ENCODE measurements at places on chromosomes 4 and X.

DNA sequence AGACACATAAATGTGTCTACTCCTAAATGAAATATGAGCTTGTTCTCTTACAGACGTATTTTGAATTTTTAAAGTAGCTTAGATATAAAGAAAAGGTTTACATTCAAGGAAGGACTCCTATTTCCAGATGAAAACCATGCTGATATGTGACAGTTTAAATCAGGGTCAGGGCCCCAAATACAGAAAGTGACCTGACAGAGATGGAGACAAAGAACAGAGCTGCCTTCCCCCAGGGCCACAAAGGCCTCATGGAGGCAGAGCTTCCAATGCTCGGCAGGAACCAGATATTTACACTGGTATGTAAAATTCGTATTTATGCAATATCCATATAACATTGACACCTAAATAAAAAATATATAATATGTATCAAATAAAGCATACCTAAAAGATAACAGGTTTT lies 124.0 kb downstream of the PRDM5 start:
- DNase-seq, result no peak

DNA sequence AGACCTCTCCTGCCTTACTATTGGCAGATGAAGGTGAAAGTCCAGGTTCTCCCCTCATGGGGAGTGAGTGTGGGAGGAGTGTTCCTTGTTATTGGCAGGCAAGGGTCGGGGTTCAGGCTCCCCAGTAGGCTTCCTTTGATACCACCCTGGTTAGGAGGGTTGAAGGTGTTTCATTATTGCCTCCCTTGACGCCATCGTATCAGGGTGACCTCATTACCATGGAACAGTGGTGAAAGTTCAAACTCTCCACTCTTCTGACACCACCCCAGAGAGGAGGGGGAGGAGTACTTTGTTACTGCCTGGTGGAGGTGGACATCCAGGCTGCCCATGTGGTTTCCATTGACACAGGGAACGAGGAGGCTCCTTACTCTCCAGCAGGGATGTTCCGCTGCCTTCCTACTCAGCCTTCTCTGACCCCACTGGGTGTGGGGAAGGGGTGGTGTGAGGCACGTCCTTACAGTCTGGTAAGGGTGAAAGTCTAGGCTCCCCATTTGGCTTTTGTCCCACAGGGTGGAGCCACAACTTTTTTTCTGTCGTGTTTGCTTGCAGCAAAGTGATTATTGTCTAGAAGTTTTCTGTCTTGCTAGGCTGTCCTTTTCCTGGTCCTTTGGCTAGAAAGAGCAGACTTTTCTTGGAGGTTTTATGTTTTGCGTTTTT lies 37.2 kb upstream of the USP9X start:
- DNase-seq, result no peak

- DNase-seq, result no peak
Measured at GRCh38 chrX:114985967-114986592, 31.3 kb downstream of the IL13RA2 start.

- DNase-seq, result no peak
Measured at GRCh38 chr4:1819284-1819683, 26.2 kb downstream of the FGFR3 start.

DNA sequence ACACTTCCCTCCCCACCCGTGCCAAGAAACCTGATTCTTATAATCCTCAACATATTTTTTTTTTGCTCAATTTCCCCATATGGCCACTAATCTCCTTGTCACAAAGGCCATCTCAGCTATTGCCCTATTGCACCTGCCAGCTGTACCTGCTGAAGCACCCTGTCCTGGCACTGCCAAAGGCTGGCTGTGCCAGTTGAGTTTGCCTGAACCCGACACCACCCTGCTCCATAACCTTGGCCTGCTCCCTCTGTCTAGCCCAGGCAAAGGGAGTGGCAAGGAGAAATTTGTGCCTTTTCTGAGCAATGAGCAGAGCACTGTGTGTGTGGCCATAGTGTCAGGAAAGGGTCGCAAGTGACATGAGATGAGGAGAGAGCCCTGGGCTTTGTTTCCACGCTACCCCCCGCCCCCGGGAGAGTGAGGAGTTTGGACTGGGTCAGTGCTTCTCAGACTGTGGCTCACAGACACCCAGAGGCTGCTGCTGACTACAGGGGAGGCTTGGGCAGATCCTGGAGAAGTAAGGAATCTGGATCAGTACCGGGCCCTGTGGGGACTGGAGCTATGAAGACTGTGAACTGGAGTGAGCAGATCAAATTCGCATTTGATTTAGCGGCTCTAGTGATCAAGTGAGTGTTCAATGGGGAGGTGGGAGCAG lies 42.2 kb upstream of the HMGB3 start:
- DNase-seq, result no peak

GRCh38 chrX:31297881-31298280 lies 226.0 kb upstream of the FTHL17 start:
- DNase-seq, result no peak

- DNase-seq, result no peak
Measured at GRCh38 chr4:153337686-153338085, 6.8 kb upstream of the MND1 start.

DNA sequence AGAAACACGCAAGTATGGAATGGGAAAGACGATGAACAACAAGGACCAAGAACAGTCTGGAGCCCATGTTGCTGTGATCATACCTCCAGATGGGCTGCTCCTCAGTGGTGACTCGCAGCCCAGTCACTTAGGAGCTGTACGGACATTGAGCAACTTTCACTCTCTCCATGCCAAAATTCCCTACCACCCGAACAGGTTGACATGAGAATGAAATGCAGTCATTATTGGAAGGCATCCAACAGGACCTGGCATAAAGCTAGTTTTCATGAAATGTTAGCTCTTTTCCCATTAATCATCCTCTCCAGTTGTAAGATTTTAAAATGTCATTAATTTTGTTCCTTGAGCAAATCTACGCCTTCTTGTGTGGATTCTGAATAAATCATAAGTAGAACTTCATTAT lies 82.7 kb upstream of the GPM6B start:
- no peak for DNase-seq

DNA sequence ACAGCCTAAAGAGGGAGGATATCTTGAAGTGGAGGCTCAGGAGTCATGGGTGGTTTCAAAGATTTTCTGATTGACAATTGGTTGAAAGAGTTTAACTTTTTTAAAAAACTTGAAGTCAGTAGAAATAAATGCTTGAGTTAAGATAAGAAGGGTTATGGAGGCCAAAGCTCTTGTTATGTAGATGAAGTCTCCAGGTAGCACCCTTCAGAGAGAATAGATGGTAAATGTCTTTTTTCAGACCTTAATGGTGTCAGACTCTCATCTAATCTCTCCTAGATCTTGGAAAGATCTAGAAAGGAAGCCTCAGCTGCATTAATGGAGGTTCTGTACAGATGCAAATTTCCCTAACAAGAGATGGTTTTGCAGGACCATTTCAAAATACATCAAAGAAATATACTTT lies 6.8 kb upstream of the CHIC1 start:
- DNase-seq, result no peak

- DNase-seq, result no peak
Measured at GRCh38 chr4:1415681-1415981, 9.4 kb upstream of the NKX1-1 start.

- no peak for DNase-seq
Measured at GRCh38 chr4:121064482-121064881, 7.9 kb downstream of the NDNF start.

DNA sequence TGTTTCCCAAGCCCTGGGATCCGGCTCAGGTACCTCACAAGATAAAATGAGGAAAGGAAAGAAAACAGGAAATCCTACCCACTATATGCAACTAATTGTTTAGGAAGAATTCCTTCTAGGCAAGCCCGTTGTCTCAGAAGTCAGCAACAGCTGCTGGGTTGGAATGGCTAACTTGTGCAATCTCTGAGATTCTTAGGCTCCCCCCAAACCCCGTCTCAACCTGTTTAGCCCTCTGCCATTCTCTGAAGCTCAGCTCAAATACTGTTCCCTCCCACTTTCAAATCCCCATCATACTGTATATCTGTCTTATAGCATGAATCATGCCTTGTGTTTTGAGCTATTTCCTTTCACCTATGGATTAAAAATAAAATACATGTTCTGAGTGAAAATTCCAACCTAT lies 28.9 kb downstream of the STARD8 start:
- DNase-seq, result no peak

GRCh38 chrX:48761674-48762471 lies at the start of gene GLOD5:
GLOD5 (plus strand) TSS chrX:48761747; CDS start chrX:48761791, 44 bp downstream.
- DNase-seq, result no peak

DNA sequence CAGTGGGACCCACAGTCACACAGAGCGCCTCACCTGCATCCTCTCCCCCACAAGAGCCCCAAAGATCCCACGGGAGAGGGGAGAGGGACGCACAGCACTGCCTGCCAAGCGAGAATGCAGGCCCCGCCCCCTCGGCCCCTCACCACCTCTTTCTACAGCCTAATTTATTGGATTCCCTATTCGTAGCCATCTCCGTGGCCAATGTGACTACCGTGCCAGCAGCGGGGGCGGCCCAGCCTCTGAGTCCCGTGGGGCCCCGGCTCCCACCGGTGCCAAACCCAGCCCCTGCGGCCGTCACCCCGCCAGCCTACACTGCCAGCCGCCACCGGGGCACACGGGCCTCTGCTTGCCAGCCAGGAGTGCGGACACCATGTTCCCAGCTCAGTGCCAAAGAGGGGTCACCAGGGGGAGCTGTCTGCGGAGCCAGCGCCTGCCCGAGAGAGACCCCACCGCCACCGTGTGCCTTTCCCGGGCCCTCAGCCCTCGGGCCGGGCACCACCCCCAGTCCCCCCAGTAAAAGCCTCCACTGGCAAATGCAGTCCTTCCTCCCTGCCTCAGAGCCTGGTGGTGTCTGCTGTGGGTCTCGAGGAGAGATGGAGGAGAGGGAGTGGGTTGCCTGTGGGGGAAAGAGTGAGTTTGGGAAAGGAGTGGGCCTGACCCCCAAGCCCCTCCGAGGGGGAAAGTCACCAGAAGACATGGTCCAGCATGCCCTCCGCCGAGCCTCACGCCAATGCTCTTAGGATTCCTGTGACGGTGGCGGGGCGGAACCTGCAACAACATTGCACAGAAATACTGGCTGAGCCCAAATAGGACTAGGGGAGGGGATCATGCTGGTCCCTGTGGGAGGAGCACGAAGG lies 19.6 kb upstream of the PLXNB3 start:
- no peak for DNase-seq

GRCh38 chr4:62490635-62491034 lies 1290.5 kb downstream of the ADGRL3 start:
- no peak for DNase-seq

GRCh38 chr4:85823295-85823694 lies 348.3 kb downstream of the ARHGAP24 start:
- DNase-seq, result no peak

DNA sequence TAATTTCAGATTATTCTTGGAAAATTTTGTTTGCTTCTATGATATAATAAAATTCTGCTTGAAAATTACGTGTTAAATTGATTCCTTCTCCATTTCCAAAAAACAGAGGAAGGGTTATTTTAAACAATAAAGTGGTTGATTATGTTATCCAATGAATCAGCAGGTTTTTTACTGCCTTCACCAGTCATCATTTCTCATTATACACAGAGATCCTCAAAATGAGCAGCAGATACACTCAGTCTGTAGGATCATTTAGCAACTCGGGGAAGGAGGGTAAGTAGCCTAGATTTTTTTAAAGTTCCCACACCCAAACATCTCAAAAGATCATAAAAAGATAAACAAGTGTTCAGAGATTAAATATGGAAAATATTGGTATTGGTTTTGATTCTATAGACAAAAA lies 6.8 kb upstream of the TMEM144 start:
- no peak for DNase-seq

- DNase-seq, result no peak
Measured at GRCh38 chr4:175215657-175216056, 297.5 kb downstream of the ADAM29 start.

- no peak for DNase-seq
Measured at GRCh38 chr4:11467931-11468330, 39.2 kb upstream of the HS3ST1 start.

GRCh38 chr4:186765138-186765537 lies 41.5 kb upstream of the FAT1 start:
- no peak for DNase-seq

GRCh38 chr4:40325406-40326019 lies 9.6 kb upstream of the CHRNA9 start:
- no peak for DNase-seq

DNA sequence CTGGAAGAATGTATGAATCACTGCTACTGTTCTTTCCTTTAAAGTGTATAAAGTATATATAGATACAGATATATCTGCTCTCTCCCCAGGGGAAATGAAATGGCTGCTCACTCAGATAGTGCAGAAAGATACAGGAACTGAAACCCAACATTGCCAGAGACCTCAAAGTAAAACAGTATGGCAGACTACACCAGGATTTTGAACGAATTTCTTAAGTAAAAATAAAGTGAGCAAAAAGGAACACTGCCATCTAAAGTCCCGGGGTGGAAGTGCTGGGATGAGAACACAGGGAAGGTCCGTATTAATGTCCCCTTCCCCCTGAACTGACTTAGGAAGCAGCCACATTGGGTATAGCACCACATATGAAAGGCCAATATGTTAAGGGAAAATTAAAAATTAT lies 93.4 kb downstream of the TMA16 start:
- DNase-seq, result no peak

DNA sequence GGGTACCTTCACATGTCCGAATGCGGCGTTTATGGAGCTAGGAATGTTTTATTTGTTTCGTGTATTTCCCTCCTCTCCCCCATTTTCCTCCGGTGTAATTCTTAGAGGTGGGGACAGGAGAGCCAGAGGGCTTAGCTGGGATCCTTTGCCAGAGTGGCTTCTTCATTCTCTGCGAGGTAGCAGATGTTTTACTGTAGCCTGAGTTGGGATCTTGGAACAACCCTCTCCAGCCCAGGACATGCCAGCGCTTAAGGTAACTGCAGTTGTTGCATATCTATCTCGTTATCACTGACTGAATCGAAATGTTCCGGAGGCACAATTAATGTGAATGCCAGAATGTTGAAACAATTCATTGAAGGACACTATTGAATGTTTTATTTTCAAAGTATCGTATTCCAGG lies 59.0 kb upstream of the DYNLT3 start:
- DNase-seq, result no peak

DNA sequence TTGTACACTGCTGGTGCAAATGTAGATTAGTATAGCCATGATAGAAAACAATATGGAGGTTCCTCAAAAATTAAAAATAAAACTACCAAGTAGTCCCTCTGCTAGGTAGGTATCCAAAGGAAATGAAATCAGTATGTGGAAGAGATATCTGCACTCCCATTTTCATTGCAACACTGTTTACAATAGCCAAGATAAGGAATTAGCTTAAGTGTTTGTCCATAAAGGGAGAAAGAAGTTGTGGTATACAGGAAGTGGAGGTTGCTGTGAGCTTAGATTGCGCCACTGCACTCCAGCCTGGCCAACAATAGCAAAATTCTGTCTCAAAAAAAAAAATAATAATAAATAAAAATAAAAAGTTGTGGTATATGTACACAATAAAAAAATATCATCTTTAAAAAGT lies 325.0 kb upstream of the EMCN start:
- DNase-seq, result no peak

- DNase-seq, result no peak
Measured at GRCh38 chr4:100009490-100009889, 59.4 kb upstream of the H2AZ1 start.

DNA sequence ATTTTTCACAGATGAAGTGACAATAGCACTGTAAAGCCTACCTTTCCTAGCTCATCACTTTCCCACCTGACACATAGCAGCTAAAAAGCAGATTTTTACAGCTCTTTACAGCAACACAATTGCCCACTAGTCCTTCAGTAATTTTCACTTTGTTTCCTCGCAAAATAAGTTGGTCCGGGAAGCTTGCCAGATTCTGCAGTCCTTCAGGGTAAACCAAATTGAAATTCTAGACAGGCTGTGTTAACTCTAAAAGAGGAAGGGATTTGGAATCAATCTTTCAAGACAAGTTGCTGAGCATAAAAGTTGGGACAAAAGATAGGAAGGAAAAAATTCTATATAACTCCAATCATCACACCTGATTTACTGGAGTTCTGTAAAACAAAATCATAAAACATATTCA lies 8.7 kb downstream of the C1QTNF7 start:
- no peak for DNase-seq

All from stimulated activated CD4-positive, alpha-beta T cell treated with anti-CD3 and anti-CD28 coated beads, Interleukin-15, amount 100 ng/mL, for 1 hour (primary cell).